Germinal center (tissue), 1 donor: ENCODE measurements at places on chromosomes 6 and 20.

- DNase-seq = no peak
These were observed 63.3 kb downstream of the ARHGAP18 start for GRCh38 chr6:129646642-129647041.

DNA sequence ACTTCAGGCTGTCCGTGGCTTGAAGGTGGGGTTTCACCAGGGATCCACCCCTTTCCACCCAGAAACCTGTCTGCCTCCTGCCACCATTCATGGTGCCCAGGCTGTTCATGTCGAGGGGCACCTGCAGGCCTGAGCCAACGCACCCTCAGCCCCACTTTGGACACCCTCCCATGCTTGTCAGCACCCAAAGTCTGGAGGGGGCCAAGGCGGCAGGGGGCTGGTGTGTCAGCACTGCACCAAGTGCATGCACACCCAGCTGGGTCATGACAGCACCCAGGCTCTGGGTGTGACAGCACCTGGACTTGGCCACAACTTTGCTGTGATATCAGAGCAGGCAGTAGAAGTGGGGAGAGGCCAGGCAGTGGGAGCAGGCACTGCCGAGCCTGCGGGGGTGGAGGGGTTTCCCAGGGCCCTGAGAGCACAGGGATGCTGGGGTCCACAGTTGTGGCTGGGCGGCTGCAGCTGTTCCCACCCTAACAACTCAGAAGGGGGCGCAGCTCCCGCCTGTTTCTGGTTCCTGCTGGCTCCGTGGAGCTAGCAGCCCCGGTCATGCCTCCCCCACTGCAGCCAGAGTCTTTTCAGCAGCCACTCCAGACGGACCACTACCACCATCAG, 33.3 kb upstream of the GRM4 start:
- DNase-seq = no peak

GRCh38 chr6:112579601-112580000, 232.5 kb downstream of the RFPL4B start:
- DNase-seq = no peak

- DNase-seq = no peak
These were observed 63.3 kb downstream of the TSPYL4 start for GRCh38 chr6:116190550-116190949.

- DNase-seq = no peak
These were observed 111.6 kb upstream of the EYA4 start for GRCh38 chr6:133129556-133129955.

GRCh38 chr6:170232186-170233002, 58.5 kb downstream of the DLL1 start:
- no peak for DNase-seq
